ENCODE measurements at places on chromosomes 5 and 9.

GRCh38 chr5:115736004-115736689 is 80.3 kb downstream of the CDO1 start:
- DNase-seq: no peak

DNA sequence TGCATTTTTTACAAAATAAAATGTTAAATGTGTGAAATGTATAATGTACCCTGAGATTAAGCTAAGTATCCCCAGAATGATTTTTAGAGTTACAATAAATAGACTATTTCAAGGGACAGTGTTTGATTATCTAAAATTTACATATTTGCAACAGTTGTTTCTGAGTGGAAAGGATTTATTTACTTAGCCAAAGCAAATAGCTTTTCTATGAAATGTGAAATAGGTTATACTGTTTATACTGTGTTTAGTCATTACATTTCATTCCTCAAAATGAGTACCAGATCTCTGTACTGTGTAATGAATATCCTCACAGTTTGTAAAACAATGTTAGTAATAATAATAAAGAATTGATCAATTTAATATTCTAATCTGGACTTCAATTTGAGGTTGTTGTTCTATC is 1019.0 kb downstream of the NR2F1-AS1 start:
- no peak for DNase-seq

GRCh38 chr9:104907278-104907951 is 20.5 kb downstream of the ABCA1 start:
- no peak for DNase-seq

DNA sequence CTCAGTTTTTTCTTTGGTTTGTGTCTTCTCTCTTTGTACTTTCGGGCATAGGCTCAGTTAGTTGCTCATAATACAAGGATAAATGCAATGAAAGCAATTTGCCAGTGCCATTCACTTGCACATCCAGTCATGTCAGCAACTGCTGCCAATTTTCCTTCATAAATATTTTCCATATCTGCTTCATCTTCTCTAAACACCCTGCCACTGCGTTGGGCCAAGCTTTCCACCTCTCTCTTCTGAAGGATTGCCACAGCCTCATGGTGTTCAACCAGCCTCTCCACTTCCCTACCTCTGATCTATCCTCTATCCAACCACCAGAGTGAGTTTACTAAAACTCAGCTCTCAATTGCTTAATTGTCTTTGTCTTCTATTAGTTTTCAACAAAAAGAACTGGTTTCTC is 192.5 kb upstream of the ZNF462 start:
- no peak for DNase-seq

GRCh38 chr9:135485832-135486231 is 6.2 kb downstream of the PPP1R26 start:
- no peak for DNase-seq

DNA sequence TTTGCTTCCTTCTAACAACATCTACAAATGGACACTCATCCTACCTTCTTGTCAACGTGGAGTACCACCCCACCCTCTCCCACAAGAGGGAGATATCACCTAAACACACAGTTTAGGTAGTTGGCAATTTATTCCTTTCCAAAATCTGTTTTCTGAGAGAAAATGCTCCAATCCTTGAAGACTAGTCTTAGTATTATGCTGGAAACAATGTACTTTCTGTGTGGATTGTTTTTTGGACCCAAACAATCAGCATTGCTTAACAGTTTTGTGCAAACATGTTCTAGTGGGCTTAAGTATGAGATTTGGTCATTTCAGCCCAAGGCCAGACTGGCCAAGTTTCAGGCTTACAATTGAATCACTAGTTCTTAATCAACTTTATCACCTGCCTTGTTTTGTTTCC is 359.1 kb downstream of the ARHGEF28 start:
- DNase-seq: no peak

DNA sequence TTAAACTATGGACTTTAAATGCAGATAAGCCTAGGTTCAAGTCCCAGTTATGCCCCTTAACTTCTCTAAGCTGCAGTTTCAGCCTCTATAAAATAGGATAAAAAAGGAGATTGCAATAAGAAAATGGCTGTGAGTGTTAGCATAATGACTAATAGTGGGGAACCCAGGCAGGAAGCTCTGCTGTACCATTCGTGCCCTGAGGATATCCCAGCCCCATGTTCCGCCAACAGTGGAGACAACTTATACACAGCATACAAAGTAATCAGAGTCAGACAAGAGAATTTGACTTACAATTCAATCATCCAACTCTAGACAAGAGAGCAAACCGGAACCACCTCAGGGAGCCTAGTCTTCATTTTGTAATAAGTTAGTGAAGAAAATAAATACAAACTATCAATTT is 141.5 kb upstream of the FSTL4 start:
- DNase-seq: no peak

DNA sequence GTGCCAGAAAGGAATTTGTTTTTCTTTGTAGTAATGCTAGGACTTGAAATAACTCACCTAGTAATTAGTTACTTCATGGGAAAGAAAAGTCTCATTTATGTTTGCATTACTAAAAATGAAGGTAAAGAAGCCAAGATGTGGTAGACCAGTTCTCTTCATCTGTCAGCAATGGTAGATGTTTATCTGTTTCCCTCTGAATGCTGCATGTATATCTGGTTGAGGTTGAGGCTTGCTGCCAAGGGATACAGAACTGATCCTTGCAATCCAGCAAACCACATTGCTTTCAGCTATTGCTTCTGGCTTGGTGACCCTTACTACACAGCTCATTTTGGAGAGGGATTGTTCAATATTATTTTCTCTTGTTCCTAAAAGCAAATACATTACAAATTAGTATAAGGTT is 73.6 kb downstream of the ZNF474 start:
- DNase-seq: no peak

DNA sequence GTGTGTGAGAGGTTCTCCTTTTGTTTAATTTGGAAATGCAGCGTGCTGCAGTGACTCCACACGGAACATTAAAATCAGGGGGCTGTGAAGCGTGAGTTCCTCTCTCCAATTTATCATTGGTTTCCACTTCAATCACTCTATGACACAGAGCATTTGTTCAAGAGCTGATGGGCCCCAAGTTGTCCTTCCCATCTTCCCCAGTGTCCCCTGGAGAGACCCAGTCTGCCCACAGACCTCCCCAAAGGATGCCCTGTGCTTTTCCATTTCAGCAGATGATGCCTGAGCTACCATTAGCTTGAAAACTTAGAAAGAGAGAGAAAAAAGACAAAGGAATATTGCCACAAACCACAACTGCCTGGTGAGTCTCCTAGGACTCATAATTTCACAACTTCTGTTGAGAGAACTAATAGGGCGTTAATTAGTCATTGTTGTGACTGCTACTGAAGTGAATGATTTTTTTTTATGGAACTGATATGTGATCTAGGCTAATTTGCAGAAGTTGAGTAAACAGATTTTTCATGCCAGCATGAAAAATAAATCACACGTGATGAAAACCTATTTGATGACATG is 772.7 kb downstream of the SEMA5A start:
- no peak for DNase-seq

DNA sequence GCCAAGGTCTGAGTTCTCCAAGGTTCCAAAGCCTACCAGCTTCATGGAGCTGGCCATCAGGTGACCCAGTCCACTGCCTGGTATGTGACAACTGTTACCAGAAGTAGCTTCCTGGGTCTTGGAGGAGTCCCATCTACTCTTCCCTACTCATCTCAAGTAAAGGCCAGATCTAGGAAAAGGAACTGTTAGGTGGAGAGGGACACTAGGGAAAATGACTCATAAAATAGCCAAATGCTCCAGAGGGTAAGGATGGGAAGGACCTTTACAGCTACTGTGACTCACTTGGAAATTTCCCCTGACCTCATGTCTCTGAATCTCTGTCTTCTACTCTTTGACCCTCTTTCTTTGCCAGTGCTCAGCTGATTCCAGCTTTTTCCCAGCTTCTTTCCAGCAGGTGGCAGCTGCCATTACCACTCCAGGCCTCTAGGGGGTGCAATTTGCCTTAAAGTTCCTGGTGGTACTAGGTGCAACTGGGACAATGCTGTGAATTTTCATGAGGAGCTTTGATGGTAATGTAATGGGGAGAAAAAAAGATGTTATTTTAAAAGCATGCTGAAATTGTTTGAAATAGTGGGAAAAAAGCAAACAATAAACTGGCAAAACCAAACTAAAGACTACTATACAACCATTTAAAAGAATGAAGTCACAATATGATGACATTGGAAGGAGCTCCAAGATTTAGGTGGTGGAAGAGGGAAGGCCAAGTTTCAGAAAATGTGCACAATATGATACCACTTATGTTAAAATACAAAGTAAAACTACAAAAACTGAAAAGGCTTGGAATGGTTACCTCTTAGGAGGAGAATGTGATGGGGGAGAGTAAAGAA is 27.1 kb upstream of the MYORG start:
- peak; percentile 89 for DNase-seq

DNA sequence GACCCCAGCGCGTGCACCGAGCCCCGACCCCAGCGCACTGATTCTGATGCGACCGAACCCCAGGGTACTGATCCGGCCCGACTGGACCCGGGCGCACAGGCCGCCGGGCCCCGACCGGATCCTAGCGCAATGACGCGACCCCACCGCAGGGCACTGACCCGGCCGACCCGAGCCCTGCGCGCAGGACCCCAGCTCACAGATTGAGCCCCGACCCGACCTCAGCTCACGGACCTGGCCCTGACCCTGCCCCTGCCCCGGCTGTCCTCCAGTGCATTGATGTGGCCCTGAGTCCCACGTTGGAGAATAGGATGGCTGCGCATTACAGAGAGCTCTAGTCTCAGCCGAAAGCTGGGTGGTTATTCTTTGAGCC is 438 bp downstream of the TRIP13 start:
- no peak for DNase-seq

All from lower leg skin (tissue), 4 donors.